ENCODE measurements at places on chromosomes 4 and X. TPM values are rescaled to one million over a fixed set of nuclear protein-coding genes. Genes with fewer than 3 reads are reported as not detected.

DNA sequence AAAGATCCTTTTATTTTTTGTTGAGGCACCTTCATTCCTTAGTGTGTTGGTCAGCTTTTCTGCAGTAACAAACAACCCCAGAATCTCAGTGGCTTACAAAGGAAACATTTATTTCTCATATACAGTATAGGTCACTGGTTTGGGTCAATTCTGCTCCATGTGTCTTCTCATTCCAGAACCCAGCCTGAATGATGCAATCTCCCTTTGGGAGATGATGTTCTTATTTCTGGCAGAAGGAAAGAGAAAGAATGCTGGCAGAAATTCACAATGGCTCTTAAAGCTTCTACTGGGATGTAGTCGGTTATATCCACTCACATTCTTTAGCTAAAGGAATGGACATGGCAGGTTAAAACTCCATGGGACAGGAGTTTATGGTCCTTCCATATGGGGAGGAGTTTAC is 42.3 kb downstream of the IDS start:
- no peaks in the 10 kb centered on the region for H3K4me1 ChIP-seq
- no peak overlapping the region for H3K4me3 ChIP-seq
- H3K27me3 ChIP-seq, result peaks cover 9% of the 10 kb centered on the region
- no peaks in the 10 kb centered on the region for H3K36me3 ChIP-seq
- no peak for DNase-seq

DNA sequence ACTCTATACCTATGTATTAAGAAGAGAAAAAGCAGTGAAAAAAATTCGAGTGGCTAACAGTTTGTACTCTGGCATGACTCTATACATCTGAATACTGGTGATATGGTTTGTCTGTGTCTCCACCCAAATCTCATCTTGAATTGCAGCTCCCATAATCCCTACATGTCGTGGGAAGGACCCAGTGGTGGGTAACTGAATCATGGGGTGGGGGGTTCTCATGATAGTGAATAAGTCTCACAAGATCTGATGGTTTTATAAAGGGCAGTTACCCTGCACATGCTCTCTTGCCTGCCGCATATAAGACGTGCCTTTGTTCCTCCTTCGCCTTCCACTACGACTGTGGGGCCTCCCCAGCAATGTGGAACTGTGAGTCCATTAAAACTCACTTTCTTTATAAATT is 70.4 kb downstream of the LRBA start:
- peaks cover 2% of the 10 kb centered on the region for H3K4me1 ChIP-seq
- no peaks in the 10 kb centered on the region for H3K36me3 ChIP-seq
- no peak overlapping the region for H3K27ac ChIP-seq
- DNase-seq, result no peak
- no peak overlapping the region for H3K4me3 ChIP-seq
- no peaks in the 10 kb centered on the region for H3K27me3 ChIP-seq

- H3K4me1 ChIP-seq, result no peaks in the 10 kb centered on the region
- H3K27ac ChIP-seq, result no peak overlapping the region
- no peaks in the 10 kb centered on the region for H3K36me3 ChIP-seq
- H3K4me3 ChIP-seq, result no peak overlapping the region
- no peaks in the 10 kb centered on the region for H3K27me3 ChIP-seq
Measured at GRCh38 chrX:113522814-113523213, 682.2 kb upstream of the AMOT start.

CSAG3 gene
- not detected for polyA plus RNA-seq

- H3K27me3 ChIP-seq, result no peaks in the 10 kb centered on the region
- no peaks in the 10 kb centered on the region for H3K36me3 ChIP-seq
- H3K27ac ChIP-seq, result no peak overlapping the region
- no peak overlapping the region for H3K4me3 ChIP-seq
Measured at GRCh38 chr4:7686070-7686870, 251.5 kb upstream of the PSAPL1 start.

- no peaks in the 10 kb centered on the region for H3K27me3 ChIP-seq
- H3K4me1 ChIP-seq, result no peaks in the 10 kb centered on the region
- no peak overlapping the region for H3K27ac ChIP-seq
- no peak for DNase-seq
- H3K36me3 ChIP-seq, result no peaks in the 10 kb centered on the region
- no peak overlapping the region for H3K4me3 ChIP-seq
Measured at GRCh38 chr4:105808750-105809041, 86.6 kb upstream of the NPNT start.

GRCh38 chrX:47523713-47524166 is 37.3 kb upstream of the ARAF start:
- H3K36me3 ChIP-seq, result no peaks in the 10 kb centered on the region
- no peak overlapping the region for H3K27ac ChIP-seq
- no peaks in the 10 kb centered on the region for H3K4me1 ChIP-seq
- peak overlapping the region; percentile 23 for H3K4me3 ChIP-seq
- DNase-seq, result peak; percentile 61

GRCh38 chr4:110667670-110668069 is 44.8 kb upstream of the PITX2 start:
- H3K4me3 ChIP-seq, result no peak overlapping the region
- H3K4me1 ChIP-seq, result no peaks in the 10 kb centered on the region
- H3K27ac ChIP-seq, result no peak overlapping the region

GRCh38 chr4:52646096-52646495 is 13.0 kb downstream of the USP46 start:
- DNase-seq, result no peak
- no peak overlapping the region for H3K27ac ChIP-seq
- H3K36me3 ChIP-seq, result no peaks in the 10 kb centered on the region
- no peaks in the 10 kb centered on the region for H3K27me3 ChIP-seq

DNA sequence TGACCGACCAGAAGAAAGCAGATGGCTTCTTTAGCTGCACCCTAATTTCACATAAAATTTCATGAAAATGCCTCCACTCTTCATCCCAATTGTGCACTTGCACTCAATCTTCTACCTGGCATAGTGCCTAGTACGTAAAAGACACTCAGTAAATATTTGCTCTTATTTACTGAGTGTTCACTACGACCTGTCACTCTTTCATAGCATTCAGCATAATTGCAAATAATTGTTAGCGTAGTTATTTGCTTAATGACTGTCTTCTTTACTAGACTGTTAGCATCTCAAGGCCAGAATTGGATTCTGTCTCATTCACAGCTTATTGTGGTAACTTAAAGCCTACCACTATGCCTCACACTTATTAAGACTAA is 130.2 kb downstream of the ENOX2 start:
- no peak overlapping the region for H3K27ac ChIP-seq
- H3K4me3 ChIP-seq, result no peak overlapping the region
- H3K27me3 ChIP-seq, result no peaks in the 10 kb centered on the region
- no peaks in the 10 kb centered on the region for H3K36me3 ChIP-seq
- no peaks in the 10 kb centered on the region for H3K4me1 ChIP-seq

DNA sequence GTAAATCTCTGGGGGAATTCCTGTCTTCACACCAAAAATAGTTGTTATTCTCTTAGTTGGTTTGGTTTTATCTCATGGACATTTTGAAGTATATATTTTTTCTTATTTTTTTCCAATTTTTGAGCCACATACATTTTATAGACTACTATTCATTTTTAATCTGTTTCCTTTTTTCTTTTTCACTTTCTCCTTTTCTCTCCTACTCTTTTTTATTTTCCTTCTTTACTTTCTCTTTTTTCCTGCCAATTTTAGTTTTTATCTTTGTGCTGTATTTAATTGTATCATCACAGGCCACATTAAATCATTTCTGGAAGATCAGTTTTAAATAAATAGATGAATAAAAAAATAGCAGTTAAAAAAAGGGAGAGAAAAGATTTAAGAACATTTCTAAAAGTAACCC is 14.0 kb upstream of the JADE3 start:
- no peak overlapping the region for H3K27ac ChIP-seq
- H3K36me3 ChIP-seq, result no peaks in the 10 kb centered on the region
- H3K4me3 ChIP-seq, result no peak overlapping the region
- H3K4me1 ChIP-seq, result no peaks in the 10 kb centered on the region
- no peak for DNase-seq

PNCK gene
- 0.28 TPM for polyA plus RNA-seq

DNA sequence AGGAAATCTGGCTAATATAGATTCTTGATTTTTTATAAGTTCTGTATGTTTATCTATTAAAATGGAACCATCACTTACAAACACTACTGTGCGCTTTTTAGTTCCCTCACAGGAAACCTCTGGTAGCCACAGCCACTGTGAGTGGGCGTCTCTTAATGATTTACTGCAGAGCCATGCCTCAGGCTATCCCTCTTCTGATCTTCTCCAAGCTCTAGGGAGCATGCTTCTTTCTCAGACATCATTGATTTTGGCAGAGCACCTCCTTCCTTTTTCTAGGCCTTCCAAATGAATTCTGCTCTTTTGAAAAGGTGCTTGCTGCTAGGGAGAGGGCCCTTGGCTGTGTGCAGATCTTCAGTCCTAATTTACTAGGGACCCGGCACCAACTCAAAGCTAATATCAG is 61.1 kb upstream of the STS start:
- H3K4me1 ChIP-seq, result no peaks in the 10 kb centered on the region

- H3K36me3 ChIP-seq, result no peaks in the 10 kb centered on the region
- no peak overlapping the region for H3K4me3 ChIP-seq
- H3K27ac ChIP-seq, result no peak overlapping the region
- peaks cover 4% of the 10 kb centered on the region for H3K27me3 ChIP-seq
Measured at GRCh38 chrX:148271263-148271662, 229.2 kb upstream of the AFF2 start.

GRCh38 chr4:14152834-14153519 is 525.5 kb upstream of the BOD1L1 start:
- H3K4me3 ChIP-seq, result no peak overlapping the region
- H3K27ac ChIP-seq, result no peak overlapping the region
- no peak for DNase-seq
- no peaks in the 10 kb centered on the region for H3K27me3 ChIP-seq

PLAC8 gene
- 10.0 TPM for polyA plus RNA-seq

MXRA5 gene
- 0.59 TPM for polyA plus RNA-seq

DNA sequence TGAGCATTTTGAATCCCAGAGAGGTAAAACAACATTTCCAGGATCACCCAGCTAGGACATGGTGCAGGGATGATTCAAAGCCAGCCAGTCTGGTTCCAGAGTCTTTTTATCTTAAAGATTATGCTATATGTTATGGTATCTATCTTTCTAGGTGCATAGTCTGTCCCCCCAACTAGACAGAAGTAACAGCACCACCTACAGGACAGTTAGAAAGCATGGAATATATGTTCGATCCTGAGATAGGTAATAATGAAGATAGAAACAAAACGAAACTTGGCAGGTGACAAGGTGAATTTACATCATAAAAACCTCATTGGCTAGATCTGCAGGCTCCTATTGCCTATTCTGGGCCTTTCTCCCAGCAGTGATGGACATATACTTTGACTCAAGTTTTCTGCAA is 723.2 kb downstream of the SMARCA1 start:
- DNase-seq, result no peak
- no peaks in the 10 kb centered on the region for H3K4me1 ChIP-seq
- H3K27ac ChIP-seq, result no peak overlapping the region
- H3K36me3 ChIP-seq, result no peaks in the 10 kb centered on the region
- H3K27me3 ChIP-seq, result no peaks in the 10 kb centered on the region
- no peak overlapping the region for H3K4me3 ChIP-seq

- H3K4me1 ChIP-seq, result no peaks in the 10 kb centered on the region
- no peak overlapping the region for H3K4me3 ChIP-seq
- DNase-seq, result no peak
Measured at GRCh38 chrX:7059214-7059838, 88.2 kb upstream of the STS start.

RNF150 gene
- polyA plus RNA-seq, result 3.0 TPM

CCDC120 gene
- polyA plus RNA-seq, result 7.3 TPM

RAB41 gene
- polyA plus RNA-seq, result not detected

- DNase-seq, result no peak
- H3K36me3 ChIP-seq, result no peaks in the 10 kb centered on the region
- peak overlapping the region; percentile 60 for H3K27ac ChIP-seq
- H3K4me1 ChIP-seq, result peaks cover 30% of the 10 kb centered on the region
- H3K4me3 ChIP-seq, result peak overlapping the region; percentile 93
Measured at GRCh38 chr4:41989994-41990364, 351 bp upstream of the SLC30A9 start.

DNA sequence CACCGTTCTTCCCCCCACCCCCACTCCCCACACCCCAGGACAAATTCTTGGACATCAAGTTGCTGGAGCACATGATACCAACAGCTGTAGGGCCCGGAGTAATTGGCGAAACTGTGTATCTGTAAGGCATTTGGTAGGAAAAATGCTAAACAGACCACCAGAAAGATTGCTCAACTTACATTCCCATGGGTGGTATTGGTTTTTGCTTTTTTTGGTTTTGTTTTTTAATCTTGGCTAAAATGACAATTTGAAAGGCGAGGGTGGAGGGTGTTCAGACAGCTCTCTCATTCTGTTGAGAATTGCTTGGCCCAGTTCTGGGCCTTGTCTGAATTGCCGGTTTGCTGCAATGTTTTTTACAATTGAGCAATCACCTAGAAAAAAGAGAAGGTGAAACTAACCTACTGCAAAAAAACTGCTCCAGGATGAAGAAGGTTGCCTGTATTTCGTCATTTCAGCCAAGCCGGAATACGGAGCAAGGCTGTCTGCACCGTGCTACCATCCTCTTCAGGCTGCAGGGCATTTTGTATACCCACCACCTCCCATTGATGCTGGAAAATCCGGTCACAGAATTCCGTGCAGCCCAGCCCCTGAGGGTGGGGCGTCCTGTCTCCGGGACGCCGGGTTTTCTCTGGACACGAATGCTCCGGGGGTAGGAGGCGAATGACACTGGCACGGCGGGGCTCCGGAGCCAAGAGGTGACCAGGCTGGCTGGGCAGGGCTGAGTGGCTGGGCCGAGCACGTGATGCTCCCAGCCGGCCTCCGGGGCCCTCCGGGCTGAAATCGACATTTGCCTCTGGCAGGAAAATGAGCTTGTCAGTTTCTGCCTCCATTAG is at the start of gene CLCN4:
Gene CLCN4 (plus strand): TSS at position 777 of the 833 bp plus-strand sequence. CDS start 28,058 bp downstream, outside the sequence.
- peak within 1 kb of the TSS; percentile 31 for H3K27ac ChIP-seq
- H3K36me3 ChIP-seq, result no peaks in the 10 kb centered on the region
- DNase-seq, result peak; percentile 70
- no peaks in the 10 kb centered on the region for H3K4me1 ChIP-seq

HSD17B13 gene
- 0.75 TPM for polyA plus RNA-seq

GRCh38 chr4:184803874-184804273 is 21.9 kb downstream of the ACSL1 start:
- H3K27me3 ChIP-seq, result no peaks in the 10 kb centered on the region
- peaks cover 22% of the 10 kb centered on the region for H3K4me1 ChIP-seq
- no peak for DNase-seq
- no peak overlapping the region for H3K4me3 ChIP-seq
- no peaks in the 10 kb centered on the region for H3K36me3 ChIP-seq

GRCh38 chr4:43360296-43360695 is 467.8 kb downstream of the GRXCR1 start:
- H3K4me1 ChIP-seq, result peaks cover 5% of the 10 kb centered on the region
- no peak overlapping the region for H3K4me3 ChIP-seq
- H3K27me3 ChIP-seq, result no peaks in the 10 kb centered on the region
- no peak for DNase-seq

HPSE gene
- 0.38 TPM for polyA plus RNA-seq

DNA sequence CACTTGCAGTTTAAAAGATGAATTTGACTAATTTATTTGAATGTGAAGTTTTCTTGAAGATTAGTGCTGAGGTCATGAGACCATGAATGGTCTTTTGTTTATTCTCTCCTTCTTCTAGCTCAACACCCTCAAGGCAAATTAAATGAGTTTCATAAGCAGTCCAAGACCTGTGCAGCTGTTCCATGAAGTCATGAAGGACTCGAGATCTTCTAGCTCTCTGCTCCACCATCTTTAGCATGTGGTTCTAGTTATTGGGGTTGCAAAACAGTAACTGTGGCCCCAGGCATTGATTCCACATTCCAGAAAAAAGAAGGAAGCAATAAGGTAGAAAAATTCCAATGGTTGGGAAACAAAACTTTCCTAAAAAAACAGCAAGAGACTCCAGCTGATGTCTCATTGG is 84.2 kb upstream of the HS3ST1 start:
- no peak for DNase-seq
- no peak overlapping the region for H3K27ac ChIP-seq
- no peaks in the 10 kb centered on the region for H3K36me3 ChIP-seq
- H3K4me3 ChIP-seq, result no peak overlapping the region

NOA1 gene
- polyA plus RNA-seq, result 7.8 TPM

- H3K27me3 ChIP-seq, result no peaks in the 10 kb centered on the region
- no peak overlapping the region for H3K27ac ChIP-seq
- DNase-seq, result no peak
- no peaks in the 10 kb centered on the region for H3K4me1 ChIP-seq
- H3K4me3 ChIP-seq, result no peak overlapping the region
Measured at GRCh38 chrX:71547339-71547738, 14.4 kb downstream of the OGT start.

Data from pancreas (tissue), 10 donors.